Activated CD4-positive, CD25-positive, alpha-beta regulatory T cell treated with anti-CD3 and anti-CD28 coated beads, Interleukin-2, amount 50 U/mL, for 72 hours (primary cell): ENCODE measurements at places on chromosomes 1 and 21.

DNA sequence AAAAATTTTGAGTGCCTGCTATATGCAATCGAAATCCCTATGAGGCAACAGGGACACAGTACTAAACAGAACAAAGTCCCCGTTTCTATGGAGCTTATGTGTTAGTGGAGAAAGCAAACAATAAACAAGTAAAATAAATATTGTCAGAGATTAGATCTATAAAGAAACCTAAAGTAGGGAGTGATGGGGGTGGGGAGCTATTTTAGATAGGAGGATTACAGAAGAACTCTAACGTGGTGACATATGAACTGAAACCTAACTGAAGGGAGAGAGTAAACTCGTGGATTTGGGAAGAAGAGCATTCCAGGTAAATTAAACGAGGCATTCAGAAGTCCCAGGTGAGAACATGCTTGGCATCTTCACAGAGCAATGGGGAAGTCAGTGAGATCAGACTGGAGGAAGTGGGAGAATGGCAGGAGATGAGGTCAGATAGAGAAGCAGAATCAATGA, 154.5 kb downstream of the DENND1B start:
- DNase-seq: no peak

GRCh38 chr21:29718081-29718815, 221.5 kb downstream of the GRIK1 start:
- no peak for DNase-seq

- no peak for DNase-seq
Measured at GRCh38 chr1:41783189-41783639, 135.5 kb downstream of the HIVEP3 start.

DNA sequence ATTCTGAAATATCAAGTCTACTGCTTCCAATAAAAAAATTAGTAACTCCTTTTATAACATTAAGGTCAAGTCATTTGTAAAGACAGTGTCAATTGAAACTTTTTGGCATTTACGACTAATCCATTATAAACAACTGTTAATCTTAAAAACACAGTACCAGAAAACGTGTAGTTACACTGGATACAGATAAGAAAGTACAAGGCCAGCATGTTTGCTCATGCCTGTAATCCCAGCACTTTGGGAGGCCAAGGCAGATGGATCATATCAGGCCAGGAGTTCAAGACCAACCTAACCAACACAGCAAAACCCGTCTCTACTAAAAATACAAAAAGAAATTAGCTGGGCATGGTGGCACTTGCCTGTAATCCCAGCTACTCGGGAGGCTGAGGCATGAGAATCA, 29.4 kb downstream of the DENND1B start:
- no peak for DNase-seq

DNA sequence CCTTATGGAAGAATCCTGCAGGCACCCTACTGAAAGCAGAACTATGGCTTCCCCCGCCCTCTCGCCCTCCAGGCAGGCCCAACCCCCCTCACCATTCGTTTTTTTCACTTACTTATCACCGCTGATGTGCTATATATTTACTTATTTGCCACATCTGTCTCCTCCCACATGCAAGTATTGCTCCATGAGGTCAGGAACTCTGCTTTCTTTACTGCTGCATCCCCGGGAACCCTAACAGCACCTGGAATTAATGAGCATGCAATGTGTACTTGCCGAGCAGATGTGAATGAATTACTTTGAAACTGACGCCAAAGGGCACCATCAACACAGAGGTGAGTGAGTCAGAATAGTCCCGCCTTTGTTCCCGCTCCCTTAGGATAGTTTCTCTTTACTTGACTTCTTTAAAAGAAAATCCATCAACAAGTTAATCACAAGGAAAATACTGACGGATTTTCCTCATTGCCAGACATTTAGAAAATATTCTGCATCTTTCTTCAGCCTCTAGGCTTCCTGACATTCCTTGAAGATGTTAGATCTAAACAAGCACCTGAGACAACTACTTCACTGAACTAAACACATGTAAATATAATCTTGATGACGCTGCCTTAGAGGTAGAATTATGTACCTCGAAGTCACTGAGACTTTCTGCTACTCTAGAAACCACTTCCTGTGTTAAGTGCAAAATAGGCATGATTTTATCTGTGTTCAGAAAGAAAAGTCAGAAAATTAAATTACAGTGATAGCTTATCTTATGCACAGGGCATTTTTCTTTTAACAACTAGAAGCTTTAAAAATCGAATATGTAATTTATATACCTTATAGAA, 17.5 kb upstream of the RAB4A start:
- no peak for DNase-seq

DNA sequence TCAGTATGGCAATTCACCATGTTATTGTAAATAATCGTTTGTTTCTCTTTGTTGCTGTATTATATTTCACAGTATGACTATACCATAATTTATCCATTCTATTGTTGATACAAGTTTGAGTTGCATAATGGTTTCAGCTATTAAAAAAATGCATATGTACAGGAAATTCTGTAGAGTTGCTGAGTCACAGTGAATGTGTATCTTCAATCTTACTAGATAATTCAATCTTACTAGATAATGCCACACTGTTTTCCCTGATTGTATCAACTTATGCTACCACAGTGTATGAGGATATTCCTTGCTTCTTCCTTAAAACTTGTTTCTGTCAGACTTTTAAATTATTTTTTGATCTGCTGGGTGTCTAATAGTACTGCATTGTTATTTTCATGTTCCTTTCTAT, 3.5 kb upstream of the COA6 start:
- no peak for DNase-seq

- DNase-seq: no peak
Measured at GRCh38 chr1:165235777-165236291, 120.7 kb downstream of the LMX1A start.

DNA sequence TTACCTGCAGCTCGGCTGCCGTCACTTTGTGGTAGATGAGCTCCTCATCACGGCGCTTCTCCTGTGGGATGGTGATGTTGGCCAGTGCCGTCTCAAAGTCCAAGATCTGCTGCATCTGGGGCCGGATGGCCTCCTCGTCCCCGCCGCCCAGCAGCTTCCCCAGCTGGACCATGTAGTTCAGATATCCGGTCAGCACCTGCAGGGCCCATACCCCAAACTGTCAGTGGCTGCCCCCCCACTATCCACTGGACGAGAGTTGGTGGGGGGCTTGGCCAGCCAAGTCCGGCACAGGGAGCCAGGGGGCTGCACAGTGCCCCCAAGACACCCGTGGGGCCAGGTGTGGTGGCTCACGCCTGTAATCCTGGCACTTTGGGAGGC, 34.3 kb downstream of the ECE1 start:
- no peak for DNase-seq

DNA sequence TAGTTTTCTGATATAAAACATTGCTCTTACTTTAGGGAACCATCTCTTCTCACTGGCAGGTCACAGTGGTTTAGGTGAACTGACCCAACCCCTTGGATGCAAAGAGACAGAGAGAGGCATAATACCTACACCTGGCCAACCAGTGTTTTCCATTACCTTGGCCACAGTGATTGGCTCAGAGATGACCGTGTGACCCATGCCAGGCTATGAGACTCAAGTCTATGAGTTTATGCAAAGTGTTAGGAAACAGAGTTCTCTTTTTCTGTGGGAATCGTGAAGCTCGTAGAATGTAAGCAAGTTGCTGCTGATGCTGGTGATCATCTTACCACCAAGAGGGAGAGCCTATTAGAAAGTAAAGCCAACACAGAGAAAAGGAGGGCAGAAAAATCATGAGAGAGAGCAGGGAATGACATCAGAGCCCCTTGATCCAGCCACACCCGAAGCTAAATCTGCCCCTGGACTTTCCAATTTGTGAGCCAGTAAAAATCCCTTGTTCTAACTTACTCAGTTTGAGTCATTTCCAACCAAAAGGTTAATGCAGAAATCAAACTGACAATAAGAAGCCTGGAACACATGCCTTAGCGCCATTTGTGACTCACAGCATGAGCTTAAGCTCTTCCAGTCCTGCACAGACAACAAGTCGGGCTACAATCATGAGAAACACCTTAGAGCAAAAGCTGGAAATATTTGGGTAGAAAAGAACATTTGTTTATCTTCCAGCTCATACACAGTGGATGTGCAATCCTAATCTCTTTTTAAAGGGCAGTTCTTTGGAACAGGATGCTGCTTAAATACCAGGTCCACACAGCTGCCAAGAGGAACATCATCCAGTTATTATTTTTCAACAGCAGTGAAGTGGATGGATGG, 81.3 kb upstream of the KAZN start:
- DNase-seq: no peak

GRCh38 chr1:201142011-201142848, 12.0 kb downstream of the TMEM9 start:
- no peak for DNase-seq

- DNase-seq: no peak
Measured at GRCh38 chr1:16286122-16286521, 49.1 kb upstream of the CPLANE2 start.
